CD4-positive, alpha-beta T cell (primary cell): ENCODE measurements at places on chromosomes 2 and 18. TPM values are rescaled to one million over a fixed set of nuclear protein-coding genes. Genes with fewer than 3 reads are reported as not detected.

- DNase-seq = no peak
Measured at GRCh38 chr2:190637281-190637734, 11.6 kb upstream of the NAB1 start.

DNA sequence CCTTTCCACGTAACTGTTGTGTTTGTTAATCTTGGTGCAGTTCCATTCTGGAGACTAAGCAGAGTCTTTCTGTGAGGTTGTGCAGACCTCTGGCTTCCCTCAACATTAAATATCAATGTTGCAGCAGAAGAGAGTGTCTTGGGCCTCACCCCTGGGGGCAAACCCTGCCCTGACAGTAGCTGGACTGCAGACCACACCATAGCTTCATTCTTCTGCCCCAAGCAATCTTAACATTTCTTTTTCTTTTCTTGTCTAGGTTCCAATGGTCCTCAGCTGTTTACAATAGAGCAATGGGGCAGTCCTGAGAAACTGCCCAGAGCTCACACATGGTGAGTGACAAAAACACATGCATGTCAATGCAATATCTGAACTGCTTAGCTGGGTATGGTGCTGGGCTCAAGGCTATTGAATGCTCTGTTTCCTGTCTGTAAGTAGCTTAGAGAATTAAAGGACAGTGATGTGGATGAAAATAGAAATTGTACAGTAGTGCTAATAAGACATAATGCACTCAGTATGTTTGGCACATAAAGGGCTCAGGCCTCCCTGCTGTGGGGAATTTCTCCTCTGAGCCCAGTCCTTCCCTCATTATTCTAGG is 237.6 kb downstream of the ALPK2 start:
- DNase-seq = no peak

GRCh38 chr18:60188958-60189357 is 183.6 kb downstream of the MC4R start:
- no peak for DNase-seq

DNA sequence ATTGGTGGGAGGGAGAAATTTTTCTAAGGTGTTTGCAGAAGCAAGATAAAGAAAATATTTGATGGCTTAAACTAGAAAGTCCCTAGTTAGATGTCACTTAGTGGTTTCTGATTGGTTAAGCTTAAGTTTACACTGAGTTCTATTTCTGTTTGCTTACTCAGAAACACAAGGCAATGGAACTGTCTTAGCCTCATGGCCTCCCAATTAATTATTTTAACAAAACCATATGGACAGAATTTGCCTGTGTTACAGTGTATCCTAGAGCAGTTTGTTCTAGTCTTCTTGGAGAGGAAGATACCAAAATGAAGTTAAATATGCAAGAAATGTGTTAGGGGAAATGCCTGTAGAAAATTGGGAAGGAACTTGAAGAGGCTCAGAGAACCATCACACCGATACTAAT is 4.6 kb upstream of the IMPACT start:
- no peak for DNase-seq

DNA sequence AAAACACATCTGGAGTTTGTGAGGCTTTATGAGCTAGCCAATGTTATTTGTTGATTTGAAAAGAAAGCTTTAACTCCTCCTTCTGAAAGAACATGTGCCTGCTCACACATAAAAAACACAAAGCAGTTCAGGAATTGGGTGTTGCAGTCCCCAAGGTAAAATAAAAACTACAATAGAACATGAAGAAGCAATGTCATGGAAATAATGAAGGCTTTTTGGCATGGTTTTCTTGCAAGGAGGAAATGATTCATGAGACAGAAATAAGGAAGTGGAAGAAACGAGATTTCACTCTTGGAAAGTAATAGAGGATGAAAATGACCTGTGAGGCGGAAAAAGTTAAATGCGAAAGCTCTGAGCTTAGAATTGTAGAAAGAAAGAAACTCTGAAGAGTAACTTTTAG is 81.1 kb downstream of the TRIB2 start:
- no peak for DNase-seq

- DNase-seq = no peak
Measured at GRCh38 chr2:218857371-218858137, 2.1 kb upstream of the WNT6 start.

DNA sequence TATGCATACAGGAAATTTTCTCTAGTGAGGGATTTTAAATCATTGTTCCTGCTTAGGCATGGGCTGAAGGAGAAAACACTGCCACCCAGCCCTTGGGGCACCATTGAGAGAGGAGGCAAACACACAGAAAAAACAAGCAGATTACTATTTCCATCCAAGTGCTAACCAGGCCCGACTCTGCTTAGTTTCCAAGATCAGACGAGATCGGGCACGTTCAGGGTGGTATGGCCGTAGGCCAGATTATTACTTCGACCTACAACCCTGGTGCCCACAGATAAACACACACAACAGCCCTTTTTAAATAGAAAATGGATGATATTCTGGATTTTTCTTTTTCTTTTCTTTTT is 45.4 kb upstream of the RHOB start:
- no peak for DNase-seq

DNA sequence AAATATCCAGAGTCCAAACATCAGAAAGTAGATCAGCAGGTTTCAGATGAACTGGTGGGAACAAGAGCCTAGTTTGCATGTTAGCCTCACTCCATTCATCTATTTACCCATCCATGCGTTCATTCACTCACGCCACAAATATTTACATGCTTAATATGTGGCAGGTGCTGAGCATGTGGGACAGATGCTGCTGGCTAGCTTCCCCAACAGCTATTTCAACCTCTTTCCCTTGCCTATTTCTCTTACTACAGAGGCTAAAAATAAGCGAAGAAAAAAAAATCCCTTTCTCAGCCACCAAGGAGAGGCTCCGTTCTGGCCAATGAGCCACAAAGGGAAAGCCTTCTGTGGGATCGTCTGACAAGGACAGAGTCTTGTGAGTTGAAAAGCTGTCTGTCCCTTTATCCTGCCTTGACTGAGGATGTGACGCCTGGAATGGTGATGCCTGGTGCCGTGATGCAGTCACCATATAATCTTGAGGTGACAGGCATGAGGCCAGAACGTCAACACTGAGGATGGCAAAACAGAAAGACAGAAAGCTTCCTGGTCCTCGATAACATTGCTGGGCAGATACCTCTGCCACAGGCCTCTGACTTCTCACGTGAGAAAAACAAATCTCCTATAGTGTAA is 78.2 kb downstream of the KCTD1 start:
- no peak for DNase-seq

- no peak for DNase-seq
Measured at GRCh38 chr2:38293152-38293865, 83.8 kb downstream of the ATL2 start.

DNA sequence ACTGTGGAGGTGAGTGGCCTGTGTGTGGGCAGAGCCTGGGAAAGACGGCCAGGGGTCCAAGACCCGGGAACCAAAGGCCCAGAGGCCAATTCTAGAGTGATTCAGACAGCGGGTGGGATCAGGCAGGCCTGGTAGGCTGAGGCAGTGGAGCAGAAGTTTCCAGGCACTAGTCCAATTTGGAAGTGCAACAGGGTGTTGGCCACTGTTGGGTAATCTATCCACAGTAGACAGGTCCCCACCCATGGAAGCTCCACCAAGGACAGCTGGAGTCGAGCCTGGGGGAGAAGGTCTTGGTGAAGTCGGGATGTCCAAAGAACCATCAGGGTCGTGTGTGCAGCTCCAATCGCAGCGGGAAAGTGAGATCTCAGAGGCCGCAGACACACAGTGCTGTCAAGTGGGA is 125.8 kb upstream of the COPS8 start:
- no peak for DNase-seq

GRCh38 chr2:12262681-12263436 is 453.9 kb upstream of the TRIB2 start:
- peak; percentile 38 for DNase-seq

DNA sequence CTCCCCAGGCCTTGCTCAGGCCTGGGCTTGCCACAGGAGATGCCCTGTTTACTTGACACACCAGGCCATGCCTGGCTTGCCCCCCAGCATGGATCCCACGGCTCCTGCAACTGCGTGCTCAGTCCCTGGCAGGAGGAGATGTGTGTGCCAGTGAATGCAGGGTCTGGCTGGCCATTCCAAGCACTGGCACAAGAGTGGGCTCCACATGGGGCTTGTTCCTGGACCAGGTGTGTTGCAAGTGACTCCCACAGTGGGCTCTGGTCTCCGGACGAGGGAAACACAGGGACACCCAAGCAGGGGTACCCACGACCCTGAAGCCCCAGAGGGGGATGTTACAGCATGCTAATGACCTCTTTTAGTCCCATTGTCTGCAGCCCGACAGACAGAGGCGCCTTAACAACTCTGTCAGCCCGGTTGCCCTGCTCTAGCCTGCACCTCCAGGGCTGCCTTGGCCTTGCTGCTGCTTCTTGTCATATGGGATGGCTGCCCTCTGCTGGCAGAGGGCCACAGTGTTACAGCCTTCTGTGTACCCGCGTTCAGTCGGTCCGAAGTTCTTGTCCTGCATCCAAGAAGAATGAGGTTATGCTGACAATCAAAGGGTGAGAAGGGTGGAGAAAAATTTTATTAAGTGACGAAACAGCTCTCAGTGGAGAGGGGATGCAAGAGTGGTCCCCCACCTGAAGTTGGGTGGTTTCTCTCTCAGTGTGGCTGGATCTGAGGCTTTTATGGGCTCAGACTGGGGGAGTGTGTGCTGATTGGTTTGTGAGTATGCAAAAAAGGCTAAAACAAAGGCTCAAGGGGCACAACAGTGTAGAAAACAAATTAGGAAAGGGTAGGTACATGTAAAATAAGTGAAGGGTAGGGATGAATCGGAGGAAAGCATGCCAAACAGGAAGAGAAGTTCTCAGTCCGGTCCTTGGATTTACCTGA is 180.4 kb downstream of the MBD5 start:
- peak; percentile 17 for DNase-seq

GRCh38 chr2:142270291-142270690 is 139.5 kb upstream of the LRP1B start:
- DNase-seq = no peak

DNA sequence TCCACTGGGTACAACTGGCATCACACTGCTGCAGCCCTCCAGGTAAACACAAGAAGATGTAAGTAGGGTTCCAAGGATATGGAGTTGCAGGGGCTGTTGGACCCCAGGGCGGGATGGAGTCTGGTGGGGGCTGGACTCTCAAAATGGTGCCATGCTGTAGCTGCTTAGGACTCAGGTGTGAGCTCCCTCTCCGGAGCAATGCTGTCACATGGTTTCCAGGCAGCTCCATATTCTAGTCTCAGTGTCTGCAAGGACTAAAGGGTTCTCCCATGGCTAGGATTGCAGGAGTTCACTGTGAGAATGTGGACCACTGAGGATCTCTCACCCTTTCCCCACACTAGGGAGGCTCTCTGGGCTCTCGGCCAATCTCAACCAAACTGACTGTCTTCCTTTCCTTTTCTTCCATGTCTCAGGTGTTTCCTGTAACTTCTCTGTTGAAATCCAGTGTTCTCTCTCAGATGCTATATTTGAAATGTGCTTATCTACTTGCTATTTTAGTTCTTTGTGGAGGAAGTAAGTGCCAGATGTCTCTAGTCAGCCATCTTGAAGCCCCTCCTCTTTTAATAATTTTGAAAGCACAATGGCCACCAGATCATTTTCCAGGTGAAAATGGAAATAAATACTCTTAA is 57.6 kb downstream of the CCNT2 start:
- no peak for DNase-seq

DNA sequence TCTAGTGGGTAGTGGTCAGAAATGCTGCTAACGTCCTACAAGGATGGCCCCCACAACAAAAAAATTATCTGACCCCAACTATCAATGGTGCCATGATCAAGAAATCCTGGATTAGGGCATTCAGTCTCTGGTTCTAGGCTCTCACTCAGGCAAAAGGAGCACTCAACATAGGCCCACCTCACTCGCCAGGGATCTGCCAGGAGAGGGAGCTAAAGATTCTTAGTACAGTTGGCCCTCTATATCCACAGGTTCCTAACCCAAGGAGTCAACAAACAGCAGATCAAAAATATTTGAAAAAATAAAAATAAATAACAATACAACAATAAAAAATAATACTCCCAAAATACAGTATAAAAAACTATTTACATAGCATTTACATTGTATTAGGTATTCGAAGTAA is 10.0 kb downstream of the SLC4A5 start:
- DNase-seq = no peak

- DNase-seq = no peak
Measured at GRCh38 chr2:4840791-4841190, 851.4 kb upstream of the SOX11 start.

GRCh38 chr2:151042964-151043363 is 218.7 kb downstream of the RBM43 start:
- DNase-seq = no peak

GRCh38 chr2:219126555-219126954 is 34.1 kb downstream of the NHEJ1 start:
- DNase-seq = no peak

GRCh38 chr2:221518935-221519625 is 53.0 kb downstream of the EPHA4 start:
- DNase-seq = no peak

DNA sequence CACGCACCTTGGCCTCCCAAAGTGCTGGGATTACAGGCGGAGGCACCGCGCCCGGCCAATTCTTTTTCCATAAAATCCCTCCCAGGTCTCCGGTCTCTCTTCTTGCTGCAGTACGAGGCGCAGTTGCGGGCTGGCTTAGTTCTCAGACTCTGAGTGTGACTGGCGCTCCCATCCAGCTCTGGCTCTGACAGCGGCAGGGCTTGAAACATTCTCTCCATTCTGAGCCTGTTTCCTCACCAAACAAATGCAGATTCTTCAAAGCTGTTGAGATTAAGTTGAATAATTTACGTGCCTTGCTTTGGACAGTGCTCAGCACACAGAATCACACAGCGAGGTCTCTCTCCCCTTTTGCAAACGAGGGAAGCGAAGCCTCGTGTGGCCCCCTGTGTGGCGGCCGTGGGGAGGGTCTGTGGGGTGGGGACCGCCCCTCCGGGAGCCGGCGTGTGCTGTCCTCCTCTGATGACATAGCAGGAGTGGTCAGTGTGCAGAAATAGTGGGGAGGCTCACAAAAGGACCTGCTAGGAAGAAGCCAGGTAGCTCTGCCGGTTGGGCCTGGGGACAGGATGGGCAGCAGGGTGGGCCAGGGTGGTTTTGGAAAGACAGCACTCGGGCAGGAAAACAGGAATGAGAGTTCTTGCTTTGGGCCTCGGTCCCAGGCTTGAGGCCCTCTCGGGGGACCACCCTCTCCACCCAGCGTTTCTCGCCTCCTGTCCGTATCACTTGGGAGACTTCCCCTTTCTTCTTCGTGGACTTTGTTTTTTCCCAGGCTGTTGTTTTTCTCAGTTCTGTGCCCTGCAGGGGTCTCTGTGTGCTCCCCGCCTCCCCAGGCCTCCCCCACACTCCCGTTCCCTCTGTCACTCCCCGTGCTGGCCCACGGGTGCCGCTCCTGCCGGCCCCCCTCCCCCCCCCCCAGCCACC is 75.0 kb downstream of the KCNG2 start:
- no peak for DNase-seq

- DNase-seq = no peak
Measured at GRCh38 chr2:172812158-172812744, 76.6 kb downstream of the RAPGEF4 start.

DNA sequence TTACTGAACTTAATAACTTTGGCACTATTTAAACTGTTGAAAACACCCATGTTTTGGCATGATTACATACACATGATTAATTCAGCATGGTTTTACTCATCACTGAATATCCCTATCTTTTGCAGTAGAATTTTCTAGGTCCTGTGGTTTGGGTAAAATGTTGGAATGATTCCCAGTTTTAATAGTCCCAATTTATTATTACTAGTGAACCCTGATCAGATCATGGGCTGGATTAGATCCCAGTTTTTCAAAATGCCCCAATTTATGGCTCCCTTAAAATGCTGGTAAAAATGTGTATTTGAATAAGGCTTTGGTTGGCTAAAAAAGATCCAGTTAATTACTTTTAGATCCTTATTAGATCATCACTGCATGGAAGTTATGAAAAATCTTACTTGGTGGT is 273.6 kb upstream of the NRP2 start:
- no peak for DNase-seq

COLEC11 gene
- total RNA-seq = not detected

MYO3B gene
- total RNA-seq = not detected

SULT1C4 gene
- not detected for total RNA-seq

UGT1A6 gene
- total RNA-seq = not detected
